ENCODE measurements at places on chromosomes 5 and 9.

GRCh38 chr5:42944989-42945388, 95.1 kb downstream of the ANXA2R start:
- no peak for DNase-seq

- no peak for DNase-seq
Observed at GRCh38 chr5:115461506-115462290, 82.9 kb downstream of the FEM1C start.

GRCh38 chr9:132828201-132828770, 49.8 kb downstream of the AK8 start:
- no peak for DNase-seq

- DNase-seq: no peak
Observed at GRCh38 chr5:58318468-58318867, 141.4 kb downstream of the PLK2 start.

- DNase-seq: no peak
Observed at GRCh38 chr5:165196961-165197360, 1691.5 kb downstream of the MAT2B start.

GRCh38 chr5:36045895-36046294, 20.8 kb downstream of the UGT3A2 start:
- DNase-seq: no peak

Measured in hypothalamus (tissue), 51 donors.